ENCODE measurements at places on chromosomes 6 and 20. TPM values are rescaled to one million over a fixed set of nuclear protein-coding genes. Genes with fewer than 3 reads are reported as not detected.

OR2H1 gene
- total RNA-seq, result not detected

GRCh38 chr6:4381381-4381780 is 246.0 kb upstream of the ECI2 start:
- DNase-seq, result no peak

HTR1E gene
- total RNA-seq, result 0.49 TPM

DDAH2 gene
- total RNA-seq, result 114 TPM

NMBR gene
- total RNA-seq, result not detected

DNA sequence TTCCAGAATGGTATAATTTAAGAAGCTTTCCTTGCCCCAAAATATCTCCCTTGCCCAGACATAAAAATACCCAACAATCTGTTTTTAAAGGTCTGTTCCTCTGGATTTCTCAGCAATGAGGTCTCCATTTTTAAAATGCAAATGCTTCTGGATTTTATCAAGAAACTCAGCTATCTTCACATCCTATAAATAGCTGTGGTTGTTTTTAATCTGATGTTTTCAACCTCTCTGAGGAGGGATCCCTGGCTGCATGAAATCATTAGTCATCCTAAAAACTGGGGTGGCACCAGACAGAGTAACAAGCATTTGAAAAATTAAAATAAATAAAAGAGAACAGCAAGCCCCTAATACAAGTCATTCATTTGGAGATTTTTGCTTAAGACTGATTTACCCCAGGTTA is 168.5 kb upstream of the ID4 start:
- no peak for DNase-seq
